Transverse colon (tissue), 4 donors: ENCODE measurements at places on chromosomes 1 and 21.

- no peak overlapping the region for H3K27ac ChIP-seq
- no peaks in the 10 kb centered on the region for H3K27me3 ChIP-seq
- H3K4me1 ChIP-seq, result no peaks in the 10 kb centered on the region
- DNase-seq, result no peak
Observed at GRCh38 chr21:18142655-18143054, 102.0 kb upstream of the CHODL start.

DNA sequence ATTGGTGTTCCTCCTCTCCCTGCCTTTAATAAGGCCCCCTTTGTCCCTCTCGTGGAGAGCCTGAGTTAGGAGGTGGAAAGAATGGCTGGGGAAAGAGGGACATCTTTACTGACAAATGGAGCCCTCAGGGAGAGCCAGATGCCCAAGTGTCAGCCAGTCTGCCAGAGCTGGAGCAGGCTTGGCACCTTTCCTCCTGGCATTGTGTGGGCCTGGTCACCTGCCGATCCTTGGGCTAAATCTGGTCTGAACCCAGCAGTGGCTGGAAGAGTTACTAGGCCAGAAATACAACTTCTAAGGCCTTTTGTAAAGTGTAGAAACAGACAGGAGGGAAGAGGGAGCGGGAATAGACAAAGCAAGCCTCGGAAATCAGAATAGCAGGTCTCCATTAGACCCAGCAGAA is 24.9 kb downstream of the VANGL1 start:
- H3K36me3 ChIP-seq, result peaks cover 17% of the 10 kb centered on the region
- DNase-seq, result no peak
- H3K4me3 ChIP-seq, result no peak overlapping the region
- H3K27me3 ChIP-seq, result no peaks in the 10 kb centered on the region
- peaks cover 18% of the 10 kb centered on the region for H3K4me1 ChIP-seq

GRCh38 chr1:39995973-39996393 is 41.0 kb downstream of the MFSD2A start:
- peak; percentile 13 for DNase-seq
- H3K4me3 ChIP-seq, result no peak overlapping the region
- H3K36me3 ChIP-seq, result no peaks in the 10 kb centered on the region
- H3K4me1 ChIP-seq, result no peaks in the 10 kb centered on the region

DNA sequence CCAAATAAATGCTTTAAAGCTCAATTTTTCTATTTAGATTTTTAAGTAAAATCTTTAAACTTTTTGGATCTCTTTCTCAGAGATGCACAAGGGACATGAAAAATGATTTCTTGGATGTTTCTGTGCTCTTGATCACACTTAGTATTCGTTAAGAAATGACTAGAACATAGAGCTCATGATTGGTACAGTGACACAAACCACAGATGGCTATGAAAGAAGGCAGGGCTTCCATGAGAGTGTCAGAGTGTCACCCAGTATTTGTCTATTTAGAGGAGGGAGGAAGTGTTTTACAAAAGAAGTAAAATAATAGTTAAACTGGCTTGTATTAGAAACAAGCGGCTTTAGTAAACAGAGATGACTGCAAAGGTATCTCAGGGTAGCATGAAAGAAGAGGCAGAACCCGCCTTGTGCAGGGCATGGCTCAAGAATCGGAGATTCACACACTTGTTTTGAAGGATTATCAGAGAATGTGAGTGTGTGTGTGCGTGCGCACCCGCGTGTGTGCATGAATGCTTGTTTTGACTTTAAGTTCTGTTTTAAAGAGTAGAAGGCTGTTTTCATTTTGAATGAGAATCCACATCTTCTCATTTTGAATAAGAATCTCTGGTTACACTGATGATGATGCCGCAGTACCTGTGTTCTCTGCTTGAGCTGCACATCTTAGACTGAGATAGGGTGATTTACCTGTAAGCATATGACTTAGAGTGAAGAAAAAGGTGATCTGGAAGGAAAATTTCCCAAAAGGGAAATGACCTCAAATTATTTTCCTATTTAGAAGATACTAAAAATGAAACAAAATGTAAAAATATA is 82.1 kb downstream of the VPS26C start:
- H3K27ac ChIP-seq, result no peak overlapping the region
- H3K4me1 ChIP-seq, result no peaks in the 10 kb centered on the region
- no peak for DNase-seq
- peaks cover 29% of the 10 kb centered on the region for H3K36me3 ChIP-seq
- no peak overlapping the region for H3K4me3 ChIP-seq

GRCh38 chr21:23131177-23131576 is 2133.0 kb downstream of the NCAM2 start:
- H3K36me3 ChIP-seq, result no peaks in the 10 kb centered on the region
- no peaks in the 10 kb centered on the region for H3K4me1 ChIP-seq
- no peaks in the 10 kb centered on the region for H3K27me3 ChIP-seq
- DNase-seq, result no peak
- H3K27ac ChIP-seq, result no peak overlapping the region

- H3K27ac ChIP-seq, result no peak overlapping the region
- no peak for DNase-seq
- H3K4me1 ChIP-seq, result no peaks in the 10 kb centered on the region
- H3K4me3 ChIP-seq, result no peak overlapping the region
- H3K36me3 ChIP-seq, result no peaks in the 10 kb centered on the region
- H3K27me3 ChIP-seq, result no peaks in the 10 kb centered on the region
Observed at GRCh38 chr1:47627016-47627415, 189.2 kb downstream of the FOXD2 start.

DNA sequence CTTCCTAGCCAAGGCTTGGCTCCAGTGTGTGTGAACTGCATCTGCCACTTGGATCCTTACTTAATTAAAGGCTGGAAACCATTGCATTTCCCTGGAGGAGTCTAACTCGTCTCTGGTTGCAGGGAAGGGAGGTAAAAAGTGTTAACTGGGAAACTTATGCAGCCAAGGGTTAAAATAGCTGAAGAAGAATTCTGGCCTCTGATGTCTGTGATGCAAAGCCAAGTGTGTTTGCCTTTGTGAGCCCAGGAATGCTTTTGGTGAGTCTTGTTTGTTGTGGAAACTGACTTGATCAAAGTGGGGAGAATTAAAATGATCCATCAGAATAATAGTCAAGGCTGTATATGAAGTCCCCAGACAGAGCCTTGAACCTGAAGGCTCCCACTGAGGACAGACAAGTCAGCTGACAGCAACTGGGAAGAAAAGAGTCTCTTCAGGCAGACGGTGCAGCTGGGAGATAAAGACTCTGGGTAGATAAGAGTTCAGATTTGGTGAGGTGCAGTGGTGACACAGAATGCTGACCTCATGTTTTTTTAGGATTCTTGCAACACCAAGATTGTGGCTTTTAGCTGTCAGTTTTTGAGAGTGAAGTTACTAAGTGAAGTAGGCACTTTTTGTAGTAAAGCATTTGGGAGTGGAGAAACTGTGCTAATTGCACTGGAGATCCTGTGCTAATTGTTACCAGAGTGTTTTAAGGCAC is 59.5 kb upstream of the WLS start:
- no peaks in the 10 kb centered on the region for H3K4me1 ChIP-seq
- H3K4me3 ChIP-seq, result no peak overlapping the region
- H3K27ac ChIP-seq, result no peak overlapping the region
- no peaks in the 10 kb centered on the region for H3K36me3 ChIP-seq

DNA sequence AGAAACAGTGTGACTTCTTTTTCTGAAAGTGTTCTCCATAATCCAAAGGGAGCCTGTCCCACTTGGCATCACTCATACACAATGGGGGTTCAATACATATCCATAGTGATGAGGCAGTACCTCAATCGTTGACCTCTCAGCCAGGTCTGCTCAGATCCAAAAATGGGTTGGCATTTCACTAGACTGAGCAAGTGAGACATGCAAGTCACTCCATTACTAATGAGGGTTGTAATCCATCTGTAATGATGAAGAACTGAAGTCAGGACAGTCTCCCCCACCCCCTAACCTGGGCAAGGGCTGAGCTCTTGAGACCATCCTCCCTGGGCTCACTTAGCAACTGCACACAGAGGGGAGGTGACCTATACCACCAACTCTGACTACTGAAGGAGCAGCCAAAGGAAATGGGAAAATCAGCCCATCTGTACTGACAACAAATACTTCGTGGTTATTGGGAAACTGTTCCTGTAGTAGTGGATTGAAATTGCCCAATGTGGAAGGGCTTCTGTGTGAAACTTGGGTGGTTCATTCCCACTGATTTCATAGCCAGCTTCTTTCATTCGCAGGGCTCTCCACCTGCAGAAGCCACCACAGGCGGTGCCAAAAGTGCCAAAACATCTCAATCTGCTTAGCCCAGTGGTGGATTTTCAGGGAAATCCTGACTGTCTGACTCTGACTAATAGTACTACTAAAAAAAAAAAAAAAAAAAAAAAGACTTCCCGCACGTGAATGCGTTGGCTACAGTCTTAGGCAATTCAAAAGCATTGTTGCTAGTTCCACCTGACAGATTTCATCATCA is 5.0 kb downstream of the NGF start:
- no peaks in the 10 kb centered on the region for H3K36me3 ChIP-seq
- H3K27ac ChIP-seq, result peak overlapping the region; percentile 47
- no peaks in the 10 kb centered on the region for H3K4me1 ChIP-seq
- H3K27me3 ChIP-seq, result peaks cover 15% of the 10 kb centered on the region

DNA sequence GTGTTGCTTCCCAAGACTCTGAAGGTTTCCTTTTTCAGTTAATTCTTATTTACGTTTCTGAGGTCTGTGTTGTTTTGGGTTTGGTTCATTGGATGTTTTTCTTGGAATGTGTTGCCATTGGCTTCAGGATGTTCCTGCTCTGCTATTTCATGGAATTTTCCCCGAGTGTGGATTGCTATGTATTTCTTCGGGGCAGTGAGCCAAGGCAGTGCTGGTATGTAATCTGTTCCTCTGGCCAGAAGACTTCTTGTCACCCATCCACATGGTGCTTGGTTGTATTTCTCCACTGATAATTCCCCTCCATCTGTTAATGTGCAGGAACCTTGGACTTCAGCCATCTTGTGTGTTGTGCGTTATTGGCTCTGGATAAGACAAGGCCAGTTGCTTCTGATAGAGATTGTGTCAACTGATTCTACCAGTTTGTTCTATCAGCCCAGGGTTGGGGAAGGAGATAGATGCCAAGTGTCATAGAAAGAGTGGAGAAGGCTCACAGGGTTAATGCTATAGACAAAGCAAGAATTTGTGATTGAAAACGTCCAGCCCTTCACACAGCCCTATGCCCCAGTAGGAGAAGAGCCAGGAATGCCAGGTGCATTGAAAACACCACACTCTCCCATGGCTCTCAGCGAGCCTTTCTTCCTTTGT is 505.2 kb downstream of the PLPP3 start:
- no peak overlapping the region for H3K4me3 ChIP-seq
- no peaks in the 10 kb centered on the region for H3K4me1 ChIP-seq
- H3K27ac ChIP-seq, result peak overlapping the region; percentile 53
- DNase-seq, result peak; percentile 50
- no peaks in the 10 kb centered on the region for H3K27me3 ChIP-seq

DNA sequence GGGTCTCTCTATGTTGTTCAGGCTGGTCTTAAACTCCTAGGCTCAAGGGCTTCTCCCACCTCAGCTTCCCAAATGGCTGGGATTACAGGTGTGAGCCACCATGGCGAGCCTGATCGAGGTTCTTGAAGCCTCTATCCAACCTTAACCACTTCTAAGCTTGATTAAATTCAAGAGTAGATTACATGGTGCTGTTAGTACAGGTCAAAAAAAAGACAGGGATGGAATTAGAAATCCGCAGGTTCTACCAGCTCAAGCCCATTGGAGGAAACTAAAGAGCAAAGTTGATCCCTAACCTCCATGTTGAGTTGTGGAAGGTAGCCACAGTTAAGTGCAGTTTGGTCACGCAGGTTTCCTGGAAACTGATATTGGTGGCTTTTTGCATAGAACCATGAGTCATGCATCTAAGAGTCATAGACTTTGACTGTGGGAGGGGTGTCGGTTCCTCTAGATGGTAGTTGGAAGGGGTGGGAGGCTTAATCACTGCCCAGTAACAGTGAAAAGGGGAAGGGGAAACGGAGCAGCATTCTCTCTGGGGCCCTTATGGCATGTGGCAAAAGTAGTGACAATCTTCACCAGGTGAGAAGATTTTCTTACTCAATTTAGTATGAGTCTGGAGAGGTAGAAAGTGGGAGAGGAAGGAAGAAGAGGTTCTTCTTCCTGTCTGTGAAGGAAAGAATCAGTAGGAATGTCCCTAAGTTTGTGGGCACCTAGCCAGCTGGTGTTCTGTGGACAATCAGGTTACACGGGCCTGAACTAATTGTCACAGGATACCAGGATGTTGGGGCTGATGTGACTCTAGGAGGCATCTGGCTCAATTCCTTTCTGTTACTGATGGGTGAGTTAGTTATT is 7.0 kb downstream of the CD53 start:
- peak; percentile 15 for DNase-seq
- no peaks in the 10 kb centered on the region for H3K27me3 ChIP-seq
- H3K27ac ChIP-seq, result peak overlapping the region; percentile 52
- H3K36me3 ChIP-seq, result no peaks in the 10 kb centered on the region
- no peaks in the 10 kb centered on the region for H3K4me1 ChIP-seq
- H3K4me3 ChIP-seq, result no peak overlapping the region

GRCh38 chr1:211328866-211329475 is 2.3 kb downstream of the TRAF5 start:
- H3K36me3 ChIP-seq, result no peaks in the 10 kb centered on the region
- H3K4me3 ChIP-seq, result no peak overlapping the region
- DNase-seq, result no peak
- H3K27ac ChIP-seq, result peak overlapping the region; percentile 88

GRCh38 chr21:38683222-38683621 is 122.5 kb upstream of the ETS2 start:
- no peaks in the 10 kb centered on the region for H3K36me3 ChIP-seq
- H3K4me3 ChIP-seq, result no peak overlapping the region
- no peak for DNase-seq
- peaks cover 12% of the 10 kb centered on the region for H3K4me1 ChIP-seq

- no peaks in the 10 kb centered on the region for H3K27me3 ChIP-seq
- peak overlapping the region; percentile 96 for H3K27ac ChIP-seq
- H3K4me3 ChIP-seq, result peak overlapping the region; percentile 98
Observed at GRCh38 chr1:232629250-232630046, 485 bp downstream of the SIPA1L2 start.

GRCh38 chr1:205061665-205062069 is 18.7 kb downstream of the CNTN2 start:
- H3K27ac ChIP-seq, result no peak overlapping the region
- H3K4me3 ChIP-seq, result no peak overlapping the region
- peak; percentile 64 for DNase-seq
- H3K36me3 ChIP-seq, result no peaks in the 10 kb centered on the region
- H3K4me1 ChIP-seq, result peaks cover 3% of the 10 kb centered on the region
